A673 (cell line): ENCODE measurements at places on chromosomes 3 and 15. TPM values are rescaled to one million over a fixed set of nuclear protein-coding genes. Genes with fewer than 3 reads are reported as not detected.

DNA sequence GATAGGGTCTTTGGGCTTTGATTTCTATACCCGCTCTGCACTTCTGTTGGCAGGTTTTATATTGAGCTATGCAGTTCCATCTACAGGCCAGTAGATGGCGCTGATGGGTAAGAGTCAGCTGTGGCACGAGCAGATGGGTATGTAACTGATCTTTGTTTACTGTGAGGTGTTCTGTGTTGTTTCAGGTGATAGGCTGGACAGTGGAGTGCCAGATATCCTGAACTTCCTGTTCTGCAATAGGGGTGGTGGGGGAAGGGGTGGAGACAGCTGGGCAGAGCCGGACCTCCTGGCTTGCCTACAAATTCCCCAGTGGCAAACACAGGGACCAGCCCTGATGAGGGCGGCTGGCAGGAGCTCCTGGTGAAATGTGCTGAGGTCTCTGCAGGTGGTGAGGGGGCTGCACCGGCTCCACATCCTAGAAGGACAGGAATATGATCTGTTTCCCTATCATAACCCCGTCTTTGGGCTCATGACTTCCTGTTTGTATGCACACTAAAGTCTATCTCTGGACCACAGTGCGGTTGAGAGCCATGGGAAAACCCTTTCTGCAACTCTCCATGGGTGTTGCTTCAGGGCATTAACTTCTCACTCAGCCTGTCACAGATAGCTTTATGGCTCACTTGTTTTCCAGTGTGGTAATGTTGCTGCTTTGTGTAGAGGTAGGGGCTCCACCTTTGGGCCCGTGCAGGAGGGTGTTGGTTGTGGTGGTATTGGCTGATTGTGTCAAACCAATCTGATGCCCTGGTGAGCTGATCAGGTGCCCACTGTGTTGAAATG, 13.4 kb upstream of the FAM98B start:
- DNase-seq = peak; percentile 63

GRCh38 chr15:40427188-40427587, 13.6 kb upstream of the BAHD1 start:
- no peak for DNase-seq

DNA sequence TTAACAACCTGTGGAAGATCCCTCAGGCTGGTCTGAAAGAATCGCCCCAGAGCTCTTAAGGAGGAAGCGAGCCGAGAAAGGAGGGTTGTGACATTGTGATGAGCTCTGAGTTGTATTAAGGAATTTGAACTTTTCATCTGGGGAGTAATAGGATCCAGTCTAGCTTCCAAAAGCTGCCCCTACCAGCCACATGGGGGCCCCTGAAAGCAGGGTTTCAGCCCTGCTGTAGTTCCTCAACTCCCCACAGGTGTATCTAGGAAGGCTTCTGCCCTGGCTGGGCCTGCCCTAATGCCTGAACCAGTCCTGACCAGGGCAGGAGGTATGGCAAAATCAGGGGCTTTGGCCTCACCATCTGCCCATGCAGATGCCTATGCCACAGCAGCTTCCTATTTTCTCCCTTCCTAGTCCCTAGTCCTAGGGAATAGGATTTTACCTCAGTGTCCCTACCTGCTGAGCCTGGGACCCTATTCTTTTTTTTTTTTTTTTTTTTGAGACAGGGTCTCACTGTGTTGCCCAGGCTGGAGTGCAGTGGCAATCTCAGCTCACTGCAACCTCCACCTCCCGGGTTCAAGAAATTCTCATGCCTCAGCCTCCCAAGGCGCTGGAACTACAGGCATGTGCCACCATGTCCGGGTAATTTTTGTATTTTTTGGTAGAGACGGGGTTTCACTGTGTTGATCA, 5.0 kb upstream of the AP3S2 start:
- DNase-seq = peak; percentile 55

MEF2A gene
- 26.4 and 29.5 TPM in 2 replicates for total RNA-seq

DNA sequence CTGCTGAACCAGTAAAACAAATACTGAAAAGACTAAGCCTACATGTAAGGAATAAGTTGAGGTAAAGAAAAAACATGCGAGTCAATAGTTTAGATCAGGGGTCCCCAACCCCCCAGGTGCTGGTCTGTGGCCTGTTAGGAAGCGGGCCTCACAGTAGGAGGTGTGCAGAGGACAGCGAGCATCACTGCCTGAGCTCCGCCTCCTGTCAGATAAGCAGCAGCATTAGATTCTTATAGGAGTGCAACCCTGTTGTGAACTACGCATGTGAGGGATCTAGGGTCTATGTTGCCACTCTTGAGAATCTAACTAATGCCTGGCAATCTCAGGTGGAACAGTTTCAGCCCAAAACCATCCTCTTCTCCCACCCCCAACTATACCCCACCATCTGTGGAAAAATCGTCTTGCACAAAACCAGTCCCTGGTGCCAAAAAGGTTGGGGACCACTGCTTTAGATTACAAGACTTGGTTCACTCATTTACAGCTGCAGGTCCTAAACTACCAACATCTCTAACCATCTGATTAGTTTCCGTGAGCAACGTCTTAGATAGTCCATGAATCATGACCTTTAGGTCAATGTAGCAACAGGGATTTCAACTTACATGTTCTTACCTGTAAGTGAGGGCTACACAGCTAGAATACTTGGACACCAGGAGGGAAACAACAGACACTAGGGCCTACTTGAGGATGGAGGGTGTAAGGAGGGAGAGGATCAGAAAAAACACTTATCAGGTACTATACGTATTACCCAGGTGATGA, 66.7 kb downstream of the TRANK1 start:
- no peak for DNase-seq

KLHL6 gene
- not detected in 2 replicates for total RNA-seq

CHRM5 gene
- not detected in 2 replicates for total RNA-seq

- no peak for DNase-seq
Observed at GRCh38 chr3:188607805-188608315, 453.9 kb downstream of the LPP start.

SLC22A14 gene
- total RNA-seq = 0.22 and 0.26 TPM in 2 replicates

XCR1 gene
- total RNA-seq = not detected in 2 replicates
